ENCODE measurements at places on chromosomes 2 and 18.

DNA sequence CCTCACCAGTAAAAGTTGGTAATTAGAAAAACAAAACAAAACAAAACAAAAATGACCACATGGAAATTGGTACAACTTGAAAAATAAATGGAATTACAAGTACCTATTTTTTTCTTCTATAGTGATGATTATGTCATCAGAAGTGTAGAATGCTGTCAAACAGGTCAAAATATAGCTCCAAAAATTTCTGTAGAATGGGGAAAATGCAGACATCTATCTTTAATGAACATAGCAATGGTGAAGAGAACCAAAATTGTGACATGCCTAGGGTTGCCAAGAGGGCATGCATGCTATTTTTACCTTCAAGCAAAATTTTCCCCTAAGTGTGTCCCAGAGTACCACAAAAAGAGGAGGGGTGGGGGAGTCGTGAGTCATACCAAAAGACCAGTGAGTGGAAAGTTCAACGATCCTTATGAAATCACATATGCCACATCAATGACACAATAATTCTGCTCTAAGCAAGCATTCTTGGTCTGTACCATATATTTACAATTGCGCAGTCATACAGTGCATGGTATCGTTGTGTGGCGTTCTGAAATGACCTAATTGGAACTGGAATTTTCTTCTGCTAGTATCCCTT, 1436.4 kb downstream of the SUCLG1 start:
- no peak for DNase-seq

DNA sequence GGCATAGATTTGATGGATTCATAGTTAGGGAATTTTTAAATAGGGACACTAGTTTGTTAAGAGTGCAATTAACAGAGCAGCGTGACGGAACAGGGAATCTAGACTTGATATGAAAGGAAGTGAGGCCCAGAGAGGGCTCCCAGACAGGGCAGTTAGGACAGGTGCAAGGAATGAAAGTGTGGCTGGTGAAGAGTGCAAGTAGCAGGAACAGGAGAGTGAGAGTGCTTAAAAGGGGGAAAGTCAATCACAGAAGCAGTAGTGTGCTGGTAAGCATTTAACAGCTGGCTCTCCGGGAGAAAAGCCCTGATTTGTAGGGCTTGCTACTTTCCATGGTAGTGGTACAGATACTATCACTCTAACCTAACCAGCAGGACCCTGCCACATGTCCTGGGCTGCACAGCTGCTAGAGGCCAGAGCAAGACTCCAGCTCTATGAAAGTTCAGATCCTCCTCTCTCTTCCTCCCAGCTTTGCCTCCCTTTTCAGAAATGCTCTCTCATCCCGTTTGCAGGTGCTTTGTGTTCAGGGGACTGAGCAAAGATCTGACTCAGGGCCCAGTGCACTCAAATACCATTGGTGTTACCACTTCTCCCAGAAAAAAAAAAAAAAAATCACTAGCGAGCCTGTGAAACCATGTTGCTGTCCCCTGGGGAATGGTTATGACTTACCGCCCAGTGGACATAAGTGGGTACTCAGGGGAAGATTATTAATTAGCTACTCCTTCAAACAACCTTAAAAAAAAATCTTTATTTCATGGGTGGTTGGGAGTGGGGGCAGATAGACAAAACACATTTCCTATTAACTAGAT, 18.1 kb upstream of the GCFC2 start:
- no peak for DNase-seq

DNA sequence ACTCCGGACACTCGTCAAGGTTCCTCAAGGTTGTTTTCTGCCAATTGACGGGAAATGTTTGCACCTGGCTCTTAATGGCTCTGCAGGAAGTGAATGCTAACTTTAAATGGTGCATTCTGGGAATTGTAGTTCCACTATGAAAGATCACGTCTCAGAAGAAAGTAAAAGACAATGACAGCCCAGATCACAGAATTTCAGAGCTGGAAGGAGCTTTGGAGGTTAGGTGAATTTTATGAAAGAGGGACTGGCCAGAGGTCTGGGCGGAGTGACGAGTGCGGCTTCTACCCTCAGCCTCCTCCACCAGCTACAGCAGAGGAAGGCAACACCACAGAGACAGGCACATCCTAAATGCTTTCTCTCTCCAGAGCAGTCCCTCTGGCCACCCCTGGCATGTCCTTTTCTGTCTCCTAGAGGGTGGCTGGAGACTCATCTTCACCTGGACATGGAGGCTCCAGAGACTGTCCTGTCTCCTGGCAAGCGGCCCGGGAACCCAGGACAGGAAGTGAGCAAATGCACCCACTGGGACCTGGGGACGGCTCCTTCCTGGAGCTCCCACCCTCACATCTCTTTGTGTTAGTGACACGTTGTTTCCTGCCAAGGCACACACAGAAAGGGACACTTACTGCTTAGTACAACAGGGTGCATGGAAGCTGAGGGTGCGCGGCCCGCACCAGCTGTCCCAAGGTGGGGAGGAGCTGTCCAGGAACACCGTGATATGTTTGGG, 19.4 kb downstream of the THAP4 start:
- no peak for DNase-seq

DNA sequence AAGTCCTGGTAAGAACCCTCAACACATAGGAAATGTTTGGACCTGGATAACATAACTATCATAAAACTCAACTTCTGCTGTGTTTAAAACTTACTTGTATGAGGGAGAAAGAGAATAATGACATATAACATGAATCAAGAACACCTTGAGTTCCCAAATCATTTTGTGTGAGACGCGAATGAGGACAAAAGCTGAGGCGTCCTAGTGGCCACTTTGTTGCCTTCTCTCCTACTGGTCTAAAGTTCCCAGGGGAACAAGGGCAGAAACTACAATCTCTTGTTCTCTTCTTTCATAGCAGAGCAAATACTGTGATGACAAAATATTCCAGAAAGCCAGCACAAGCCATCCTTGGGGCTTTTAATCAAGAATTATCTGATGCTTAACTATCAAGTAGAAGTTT, 8.3 kb upstream of the LCT start:
- no peak for DNase-seq

- DNase-seq, result no peak
Observed at GRCh38 chr2:177554365-177554764, 161.8 kb downstream of the AGPS start.

DNA sequence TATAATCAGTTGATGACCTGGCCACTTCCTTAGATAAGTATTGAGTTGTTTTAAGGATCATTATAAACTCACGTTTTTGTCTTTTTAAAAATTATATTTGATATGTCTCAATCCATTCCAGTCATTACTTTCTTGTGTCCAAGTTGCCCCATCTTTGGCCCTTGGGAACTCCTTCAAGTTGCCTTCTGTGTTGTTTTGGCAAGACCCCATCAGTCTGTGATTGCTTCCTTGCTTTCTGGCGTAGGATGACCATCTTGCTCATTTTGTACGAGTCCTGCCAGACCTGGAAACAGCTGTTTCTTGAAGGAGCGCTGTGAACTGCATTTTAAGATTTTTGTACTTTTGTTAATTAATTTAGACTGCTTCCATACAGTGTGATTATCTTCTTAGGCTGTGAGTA, 68.9 kb upstream of the ITM2C start:
- no peak for DNase-seq

GRCh38 chr18:28176948-28177827, at the start of gene CDH2:
Gene CDH2 (minus strand): TSS chr18:28177130. CDS start chr18:28177022, 108 bp downstream.
- peak; percentile 90 for DNase-seq

- no peak for DNase-seq
Observed at GRCh38 chr18:71327850-71328249, 1039.0 kb downstream of the SOCS6 start.

- DNase-seq, result no peak
Observed at GRCh38 chr18:73991570-73991969, 156.1 kb downstream of the FBXO15 start.

DNA sequence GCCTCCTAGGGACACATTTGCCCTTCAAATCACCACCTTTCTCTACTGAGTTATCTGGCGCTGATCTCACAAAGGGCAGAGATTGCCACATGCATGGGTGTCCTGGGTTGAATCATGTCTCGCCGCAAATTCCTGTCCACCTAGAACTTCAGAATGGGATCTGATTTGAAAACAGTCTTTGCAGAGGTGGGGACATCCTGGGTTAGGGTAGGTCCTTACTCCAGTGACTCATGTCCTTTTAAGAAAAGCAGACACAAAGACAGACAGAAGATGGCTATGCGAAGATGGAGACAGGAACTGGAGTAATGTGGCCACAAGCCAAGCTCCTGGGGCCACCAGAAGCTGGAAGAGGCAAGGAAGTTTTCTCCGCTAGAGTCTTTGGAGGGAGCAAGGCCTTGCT, 197.4 kb upstream of the SMIM21 start:
- DNase-seq, result no peak

- no peak for DNase-seq
Observed at GRCh38 chr18:63067939-63068338, 251.6 kb downstream of the BCL2 start.

GRCh38 chr18:55013086-55013485, 53.8 kb upstream of the CCDC68 start:
- no peak for DNase-seq

DNA sequence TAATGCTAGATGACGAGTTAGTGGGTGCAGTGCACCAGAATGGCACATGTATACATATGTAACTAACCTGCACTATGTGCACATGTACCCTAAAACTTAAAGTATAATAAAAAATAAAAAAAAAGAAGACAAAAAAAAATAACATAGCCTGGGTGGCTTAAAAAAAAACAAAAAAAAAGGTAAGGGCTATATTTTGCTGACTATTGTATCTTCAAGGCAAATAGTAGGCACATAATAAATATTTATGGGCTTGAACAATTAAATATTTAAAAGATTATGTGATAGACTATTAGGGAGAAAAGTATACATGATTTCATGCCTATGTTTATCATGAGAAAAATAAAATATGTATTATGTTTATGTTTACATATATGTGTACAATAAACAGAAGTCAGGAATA, 99.4 kb downstream of the CCDC148 start:
- no peak for DNase-seq

DNA sequence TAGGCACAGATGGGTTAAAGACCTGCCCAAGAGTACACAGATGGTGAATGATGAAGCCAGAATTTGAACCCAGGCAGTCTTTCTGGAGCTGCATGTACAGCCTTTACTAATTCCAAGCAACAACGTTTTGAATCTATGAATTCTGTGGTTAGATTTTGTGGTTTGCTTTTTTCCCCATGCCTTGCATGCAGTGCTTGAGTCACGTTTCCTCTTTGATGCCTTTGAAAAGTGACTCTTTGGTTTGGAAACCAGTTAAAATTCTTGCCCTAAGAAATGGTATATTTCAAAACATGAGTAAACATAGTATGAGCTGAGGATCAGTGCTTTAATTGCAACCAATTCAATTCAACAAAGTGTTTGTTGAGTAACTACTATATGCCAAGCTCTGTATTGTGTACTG, 48.2 kb upstream of the PPM1B start:
- no peak for DNase-seq

GRCh38 chr2:228369400-228370031, 188.0 kb upstream of the SPHKAP start:
- DNase-seq, result no peak

GRCh38 chr2:208335-208734, 55.5 kb downstream of the SH3YL1 start:
- no peak for DNase-seq

GRCh38 chr2:51291762-51292551, 260.0 kb upstream of the NRXN1 start:
- DNase-seq, result no peak

GRCh38 chr18:25233528-25234321, 118.2 kb downstream of the ZNF521 start:
- DNase-seq, result no peak

DNA sequence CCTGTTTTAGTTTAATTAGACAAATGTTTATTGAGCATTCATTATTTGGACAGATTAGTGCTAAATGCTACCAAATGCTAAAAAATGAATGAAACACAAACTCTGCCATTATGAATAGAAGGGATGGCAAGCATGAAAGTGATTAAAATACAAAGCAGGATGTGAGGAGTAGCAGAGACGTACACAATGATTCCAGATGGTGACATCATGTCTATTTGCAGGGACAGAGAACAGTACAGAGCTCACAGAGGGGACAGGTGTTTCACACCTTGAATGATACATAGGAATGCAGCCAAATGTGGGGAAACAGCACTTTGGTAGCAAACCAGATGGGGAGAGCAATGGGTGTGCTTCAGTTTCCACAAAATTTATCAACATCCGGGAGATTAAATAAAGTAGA, 76.3 kb downstream of the CD226 start:
- DNase-seq, result no peak

DNA sequence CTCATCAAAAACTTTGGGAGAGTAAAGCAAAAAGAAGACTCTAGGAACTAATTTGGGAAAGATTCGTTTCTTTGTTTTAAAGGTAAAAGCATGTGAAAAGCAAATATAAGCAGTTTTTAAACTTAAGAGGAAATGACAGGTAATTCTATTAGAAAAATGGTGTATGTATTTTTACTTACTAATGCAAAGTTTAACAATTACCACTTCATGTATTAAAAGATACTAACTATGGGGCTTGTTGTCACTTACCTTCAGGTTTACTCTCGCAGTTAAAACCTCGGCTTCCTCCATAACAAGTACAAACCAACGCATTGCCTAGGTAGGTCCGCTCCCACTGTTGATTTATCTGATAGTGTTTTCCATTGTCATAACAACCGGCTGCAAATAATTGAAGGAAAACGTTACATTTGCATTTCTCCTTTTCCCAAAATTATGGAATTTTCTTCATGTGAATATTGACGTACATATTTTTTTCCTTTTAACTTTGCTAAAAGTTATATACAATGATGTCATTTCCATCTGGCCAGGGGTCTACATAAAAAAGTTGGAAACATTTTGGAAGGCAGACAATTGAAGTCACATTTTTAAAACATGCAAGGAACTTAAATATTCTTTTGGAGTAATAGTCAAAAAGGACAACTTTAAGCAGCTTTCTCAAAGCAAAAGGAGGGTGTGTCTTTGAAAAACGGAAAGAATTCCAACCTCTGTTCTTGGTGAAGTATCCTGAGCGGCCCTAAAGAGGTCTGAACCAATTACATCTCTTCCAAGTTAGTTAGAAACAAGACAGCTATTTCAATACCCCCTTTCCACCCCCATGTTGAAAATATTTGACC, 1.2 kb downstream of the FN1 start:
- no peak for DNase-seq

- DNase-seq, result no peak
Observed at GRCh38 chr2:23312996-23313606, 71.9 kb upstream of the KLHL29 start.

- DNase-seq, result no peak
Observed at GRCh38 chr2:149104221-149104620, 65.7 kb downstream of the LYPD6B start.

GRCh38 chr2:199459286-199460100, 1.8 kb upstream of the SATB2 start:
- peak; percentile 95 for DNase-seq

Data from osteocyte (in vitro differentiated cells).